ENCODE measurements at places on chromosomes 4 and X. TPM values are rescaled to one million over a fixed set of nuclear protein-coding genes. Genes with fewer than 3 reads are reported as not detected.

- DNase-seq = peak; percentile 78
Observed at GRCh38 chr4:70838666-70839588, 763 bp downstream of the GRSF1 start.

The SPANXC gene
- total RNA-seq = not detected

DNA sequence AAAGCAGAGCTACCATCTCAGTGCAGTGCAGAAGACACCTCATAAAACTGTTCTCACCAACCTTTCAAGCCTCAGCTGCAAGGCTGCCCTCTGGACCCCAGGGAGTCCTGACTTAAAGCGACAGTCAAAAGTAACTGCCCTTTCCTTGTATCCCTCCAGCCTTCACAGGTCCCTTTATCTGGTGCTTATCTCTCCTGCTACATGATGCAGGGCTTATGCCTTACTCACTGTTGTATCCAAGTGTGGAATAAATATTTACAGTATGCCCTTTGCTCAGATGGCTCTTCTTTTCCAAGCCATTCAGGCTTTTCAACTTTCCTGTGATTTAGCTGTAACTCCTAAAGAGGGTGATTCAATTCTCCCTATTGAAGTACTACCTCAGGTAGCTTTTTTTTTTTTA is 92.6 kb downstream of the KDR start:
- no peak for DNase-seq

DNA sequence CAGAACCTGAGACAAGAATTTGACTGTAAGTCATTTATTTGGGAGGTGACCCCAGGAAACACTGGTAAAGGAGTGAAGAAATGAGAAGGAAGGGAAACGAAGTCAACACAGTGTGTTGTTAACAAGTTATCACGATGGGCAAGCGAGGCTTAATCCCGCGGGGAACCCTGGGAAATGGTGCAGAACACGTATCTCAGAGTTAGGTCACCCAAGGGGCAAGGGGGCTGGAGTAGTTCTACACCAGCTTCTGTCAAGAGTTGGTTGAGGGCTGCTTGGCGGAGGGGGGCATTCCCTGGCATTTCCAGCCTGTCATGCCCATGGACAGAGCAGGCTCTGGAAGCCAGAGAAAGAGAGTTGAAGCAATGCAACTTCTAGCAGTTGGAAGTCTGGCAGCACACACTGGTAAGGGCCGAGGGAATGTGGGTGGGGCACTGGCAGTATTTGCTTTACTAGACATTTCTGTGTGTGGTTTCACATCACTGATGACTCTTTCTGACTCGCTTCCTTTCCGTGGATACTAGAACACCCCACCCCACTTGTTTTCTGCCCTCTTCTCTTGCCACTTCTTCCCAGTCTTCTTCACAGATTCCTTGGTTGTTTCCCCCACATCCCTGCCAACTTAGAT is 52.2 kb upstream of the ADGRG2 start:
- no peak for DNase-seq

The APLN gene
- not detected for total RNA-seq

DNA sequence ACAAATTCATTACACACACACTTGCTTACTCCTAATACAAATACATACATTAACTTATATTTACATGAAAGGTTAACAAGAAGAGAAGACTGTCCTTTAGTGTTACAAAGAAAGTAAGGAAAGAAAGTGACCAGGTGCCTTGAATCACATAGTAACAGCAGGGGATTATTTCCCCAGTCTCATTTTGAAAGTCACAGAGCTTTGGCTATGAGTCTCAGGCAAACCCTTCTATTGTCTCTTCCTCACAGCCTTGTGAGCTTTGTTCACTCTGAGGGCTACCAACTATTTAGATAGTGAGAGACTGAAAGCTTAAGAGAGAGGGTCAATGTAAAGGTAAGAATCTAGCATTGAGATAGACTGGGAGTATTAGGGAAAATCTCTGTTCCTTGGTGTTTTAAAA is 161.6 kb downstream of the NPNT start:
- DNase-seq = no peak

The LUZP4 gene
- total RNA-seq = not detected
